ENCODE measurements at places on chromosomes 2 and 18.
A peak's percentile ranks its signal among the peaks of the same experiment; 100 is the strongest.

DNA sequence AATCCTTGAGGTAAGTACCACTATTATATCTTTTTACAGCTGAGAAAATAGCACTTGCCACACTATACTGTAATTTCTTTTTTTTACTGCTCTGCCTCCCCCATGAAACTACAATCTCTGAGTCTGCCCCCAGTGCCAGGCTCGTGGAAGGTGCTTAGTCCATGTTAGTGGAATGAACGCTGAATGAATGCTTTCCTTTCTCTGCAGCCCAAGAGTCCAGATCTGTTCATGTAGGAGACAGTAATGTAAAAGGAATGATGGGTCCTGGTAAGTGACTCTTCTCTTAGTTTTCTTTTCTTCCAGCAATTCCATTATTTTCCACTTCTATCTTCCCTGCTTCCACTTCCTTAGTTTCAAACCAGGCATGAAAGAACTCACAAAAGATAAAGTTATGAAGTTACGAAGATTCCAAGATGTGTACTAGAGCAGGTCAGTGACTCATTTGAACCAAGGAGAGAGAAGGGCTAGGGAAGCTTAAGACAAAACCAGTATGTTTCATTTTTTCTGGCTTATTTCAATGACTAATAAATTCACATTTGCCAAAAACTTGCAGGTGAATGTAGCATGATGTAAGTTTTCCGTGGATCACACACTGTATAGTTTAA, 46.0 kb downstream of the ARHGEF33 start:
- DNase-seq = no peak

GRCh38 chr2:27724905-27725701, 46.4 kb upstream of the MRPL33 start:
- DNase-seq = no peak

DNA sequence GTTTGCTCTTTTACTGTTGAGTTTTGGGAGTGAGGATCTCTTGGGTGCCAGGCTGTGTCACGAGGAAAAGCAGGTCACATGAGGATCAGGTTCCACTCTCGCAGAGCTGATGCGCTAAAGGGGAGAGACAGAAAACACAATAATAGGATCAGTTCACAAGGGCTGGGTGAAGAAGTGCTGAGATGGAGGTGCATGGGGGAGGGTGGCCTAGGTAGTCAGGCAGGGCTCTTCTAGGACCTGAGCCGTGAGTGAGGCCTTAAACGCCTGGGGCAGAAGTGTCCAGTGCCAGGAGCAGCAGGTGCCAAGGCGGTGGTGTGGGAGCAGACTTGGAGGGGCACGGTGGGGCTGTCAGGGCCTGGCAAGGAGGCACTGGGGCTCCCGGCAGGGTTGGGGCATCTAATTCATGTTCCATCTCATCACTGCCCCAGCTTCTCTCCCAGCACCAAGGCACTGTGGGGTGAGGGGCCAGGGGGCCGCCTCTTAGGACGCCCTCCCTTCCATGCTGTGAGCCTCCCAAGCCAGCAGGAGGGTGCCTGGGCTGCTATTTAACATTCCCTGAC, 9.3 kb downstream of the KCNIP3 start:
- DNase-seq = no peak

DNA sequence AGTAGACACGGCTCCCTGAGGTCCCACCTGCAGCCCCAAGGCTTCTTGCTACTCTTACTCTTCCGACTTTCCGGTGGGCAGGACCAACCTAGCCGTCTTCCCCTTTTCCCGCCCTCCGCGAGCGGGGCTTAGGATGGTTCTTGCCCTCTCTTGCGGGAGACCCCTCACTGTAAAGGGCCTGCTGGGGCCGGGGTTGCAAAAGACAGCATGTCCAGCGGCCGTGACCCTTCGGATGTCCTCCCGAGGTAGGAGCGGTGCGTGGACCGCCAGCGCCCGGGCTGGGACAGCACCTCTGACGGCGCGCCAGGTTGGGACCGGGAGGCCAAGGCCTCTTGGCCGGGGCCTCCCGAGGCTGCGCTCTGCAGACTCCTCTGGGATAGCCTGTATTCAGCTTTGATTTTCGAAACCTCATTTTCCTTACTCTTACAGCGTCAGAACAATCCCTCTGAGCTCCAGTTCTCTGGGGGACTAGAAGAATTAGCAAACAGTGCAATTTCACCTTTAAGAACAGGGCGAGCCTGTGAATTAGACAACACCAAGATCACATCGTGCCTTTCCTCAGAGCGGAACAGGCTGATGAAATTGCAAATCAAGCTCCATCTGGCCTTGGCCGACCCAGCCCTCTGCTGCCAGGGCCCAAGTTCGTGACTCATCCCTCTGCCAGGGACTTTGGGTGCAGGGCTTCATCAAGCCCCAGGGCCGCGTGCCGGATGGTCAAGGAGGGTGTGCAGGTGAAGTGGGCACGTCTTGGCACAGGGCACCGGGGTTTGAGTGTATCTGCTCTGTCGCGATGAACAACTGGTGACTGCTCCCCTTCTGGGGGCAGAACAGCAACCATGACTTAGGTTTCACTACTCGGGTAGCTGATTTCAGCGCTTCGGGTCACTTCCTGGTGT, 777 bp downstream of the MOCOS start:
- DNase-seq = peak; percentile 74

GRCh38 chr2:113092864-113093612, 25.3 kb downstream of the IL1F10 start:
- no peak for DNase-seq

- DNase-seq = no peak
These were observed 423.3 kb downstream of the CMPK2 start for GRCh38 chr2:6442252-6442985.

GRCh38 chr2:190183539-190183938, 121.0 kb upstream of the MSTN start:
- DNase-seq = no peak

Data from NCI-H460 (cell line).